Activated T-cell treated with anti-CD3 and anti-CD28 coated beads, Interleukin-2, amount 50 U/mL, for 72 hours (primary cell): ENCODE measurements at places on chromosomes 5 and 9.

DNA sequence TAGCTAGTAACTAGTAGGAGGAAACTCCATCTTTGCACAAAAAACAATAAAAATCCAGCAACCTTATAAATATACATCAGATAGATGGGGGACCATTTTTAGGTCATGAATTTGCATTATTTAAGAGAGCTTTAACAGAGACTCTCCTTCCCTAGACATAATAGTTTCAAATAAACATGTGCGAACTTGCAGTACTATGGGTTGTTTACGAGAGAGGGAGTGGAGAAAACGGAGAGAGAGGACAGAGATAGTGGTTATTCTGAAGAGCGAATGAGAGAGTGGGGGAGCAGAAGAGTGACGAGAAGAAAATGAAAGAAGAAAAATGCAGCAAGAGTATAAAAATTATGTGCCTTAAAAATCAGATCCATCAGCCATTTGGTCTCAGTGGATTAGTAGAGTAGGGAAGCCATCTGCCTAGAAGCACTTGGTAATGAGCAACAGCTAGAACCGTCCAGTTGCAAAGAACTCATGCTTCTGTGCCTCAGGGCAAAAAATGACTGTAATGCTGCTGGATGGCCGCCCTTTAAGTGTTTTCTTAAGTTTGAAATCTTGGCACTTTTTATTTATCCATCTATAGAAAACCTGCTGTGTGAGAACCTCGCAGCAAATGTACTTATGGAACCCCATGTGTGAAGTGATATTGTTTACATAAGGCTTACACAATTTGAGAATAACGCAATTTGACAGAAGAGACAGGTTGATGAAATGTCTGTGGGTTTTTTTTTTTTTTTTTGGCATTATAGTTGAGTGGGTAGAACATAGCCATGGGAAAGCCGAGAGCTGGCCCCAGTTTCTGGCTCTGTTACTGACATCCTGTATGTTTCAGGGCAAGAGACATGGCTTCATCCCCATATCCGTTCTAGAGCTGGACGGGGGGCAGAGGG lies 95.6 kb upstream of the ZNF608 start:
- no peak for DNase-seq

GRCh38 chr5:143143973-143144372 lies 259.5 kb downstream of the NR3C1 start:
- no peak for DNase-seq

DNA sequence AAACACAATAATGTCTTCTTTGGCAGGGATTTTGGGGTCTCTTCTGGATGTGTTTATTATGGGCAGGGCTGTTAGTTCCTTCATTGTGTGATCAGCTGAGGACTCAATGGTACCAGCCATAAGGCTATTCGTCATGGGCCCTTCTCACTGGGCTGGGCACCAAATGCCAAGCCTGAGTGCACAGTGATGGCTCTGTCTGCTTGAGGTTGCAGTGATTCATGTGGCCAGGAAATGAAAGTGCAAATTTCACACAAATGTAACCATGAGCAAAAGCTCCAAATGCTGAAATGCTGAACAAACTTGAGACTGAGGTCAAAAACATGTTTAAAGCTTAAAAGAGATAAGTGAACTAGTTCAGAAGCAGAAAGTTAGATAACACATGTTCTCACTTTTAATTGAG lies 191.0 kb downstream of the TARS1 start:
- DNase-seq = no peak

GRCh38 chr5:1168796-1169195 lies 32.6 kb upstream of the SLC6A19 start:
- DNase-seq = no peak

- no peak for DNase-seq
These were observed 96.8 kb downstream of the RAPGEF6 start for GRCh38 chr5:131538177-131538593.

DNA sequence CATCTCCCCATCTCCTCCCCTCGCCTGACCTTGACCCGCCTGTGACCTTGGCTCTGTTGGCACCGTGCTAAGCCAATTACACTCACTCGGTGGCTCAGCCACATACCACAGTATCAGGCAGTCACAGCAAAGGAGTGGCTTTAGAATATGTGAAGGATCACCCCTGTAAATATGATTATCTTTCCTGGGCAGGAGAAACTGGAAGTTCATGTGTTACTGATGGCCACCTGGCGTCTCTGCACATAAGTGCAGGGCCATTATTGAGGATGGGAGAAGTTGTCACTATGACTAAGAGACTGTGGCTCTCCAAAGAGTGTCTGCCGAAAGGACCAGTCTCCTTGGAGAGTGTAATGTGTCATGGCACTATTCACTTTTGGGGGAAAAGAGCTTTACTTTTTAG lies 116.9 kb upstream of the S1PR3 start:
- no peak for DNase-seq

DNA sequence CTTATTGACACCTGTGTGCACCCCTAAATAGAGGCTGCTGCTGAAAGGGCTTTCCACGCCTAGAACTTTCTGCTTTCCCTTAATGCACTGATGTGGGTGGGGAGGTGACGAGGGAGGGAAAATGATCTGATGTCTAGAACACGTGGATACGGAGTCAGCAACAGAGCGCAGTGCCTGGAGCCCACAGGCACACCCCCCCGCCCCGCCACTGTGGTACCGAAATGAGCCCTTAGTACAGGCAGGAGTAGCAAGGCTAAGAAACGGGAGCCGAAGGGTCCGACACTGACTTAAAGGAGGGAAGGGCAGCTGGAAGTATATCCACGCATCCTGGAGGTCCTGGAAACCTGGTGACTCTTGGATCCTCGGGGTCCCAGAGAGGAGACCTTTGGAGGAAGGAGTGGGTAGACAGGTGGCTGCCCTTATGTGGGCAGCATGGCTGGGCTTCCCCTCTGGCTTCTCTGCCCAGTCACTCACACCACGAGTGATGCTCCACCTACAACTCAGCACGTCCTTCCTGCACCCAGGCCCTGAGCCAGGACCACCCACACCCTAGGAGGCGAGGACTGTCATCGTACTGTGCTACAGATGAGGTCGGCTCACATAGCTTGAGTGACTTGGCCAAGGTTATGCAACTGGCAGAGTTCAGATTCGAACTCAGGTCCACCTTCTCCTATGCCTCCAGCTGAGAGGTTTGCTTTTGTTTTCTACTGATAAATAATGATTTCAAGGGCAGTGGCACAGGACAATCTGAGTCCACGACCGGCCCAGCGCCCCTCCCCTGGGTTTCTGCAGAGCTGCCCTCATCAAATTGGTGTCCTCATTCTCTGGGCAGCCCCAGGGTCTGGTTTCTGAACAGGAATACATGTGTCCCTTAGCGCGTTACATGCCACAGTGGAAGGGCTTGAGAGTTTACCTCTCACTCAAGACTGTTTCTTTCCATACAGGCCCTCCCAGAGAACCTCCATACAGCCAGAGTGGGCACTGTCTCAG lies 4.7 kb upstream of the VAV2 start:
- no peak for DNase-seq

DNA sequence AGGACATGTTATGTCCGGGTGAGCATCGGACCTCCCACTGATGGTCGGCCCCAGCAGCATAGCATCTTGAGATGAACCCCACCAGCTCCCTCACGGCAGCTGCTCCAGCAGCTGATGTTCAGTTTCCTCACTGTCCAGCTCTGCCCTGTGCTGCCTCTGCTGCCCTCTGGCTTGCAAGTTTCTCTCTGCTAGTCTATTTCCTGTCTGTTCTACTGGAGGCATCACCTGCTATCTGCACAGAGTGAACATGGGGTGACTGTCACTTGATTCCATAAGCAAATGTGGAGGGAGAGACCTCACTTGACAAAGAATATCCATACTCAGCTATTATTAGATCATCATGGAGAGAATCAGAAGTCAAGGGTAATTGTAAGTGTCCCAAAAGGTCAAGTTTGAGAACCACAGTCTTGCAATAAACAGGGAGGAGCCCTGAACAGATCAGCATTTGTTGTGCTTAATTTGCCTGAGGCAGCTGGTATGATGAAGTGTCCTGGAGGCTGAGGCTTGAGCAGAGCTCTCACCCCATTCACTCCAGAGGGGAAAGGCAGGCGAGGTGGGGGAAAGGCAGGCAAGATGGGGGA lies 702.8 kb downstream of the SEMA5A start:
- no peak for DNase-seq

- no peak for DNase-seq
These were observed 86.1 kb downstream of the DEPDC1B start for GRCh38 chr5:60613826-60614225.

DNA sequence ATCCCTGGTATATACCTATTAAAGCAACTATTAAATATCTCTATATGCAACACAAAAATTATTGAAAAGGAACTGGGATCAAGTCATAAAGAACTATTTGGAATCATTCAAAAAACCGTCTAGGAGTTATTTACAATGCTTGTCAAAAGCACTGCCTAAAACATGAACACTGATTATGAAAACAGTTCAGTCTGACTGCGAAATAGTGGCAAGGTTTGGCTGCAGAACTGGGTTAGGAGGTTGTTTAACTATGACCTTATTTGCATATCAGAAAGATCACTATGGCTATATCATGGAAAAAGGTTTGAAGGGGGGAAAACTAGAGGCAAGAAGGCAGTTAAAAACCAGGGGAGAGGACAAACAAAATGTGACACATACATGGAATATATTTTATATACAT lies 12.0 kb downstream of the FBXW2 start:
- no peak for DNase-seq

GRCh38 chr5:133250527-133250926 lies 198.7 kb downstream of the HSPA4 start:
- DNase-seq = no peak

DNA sequence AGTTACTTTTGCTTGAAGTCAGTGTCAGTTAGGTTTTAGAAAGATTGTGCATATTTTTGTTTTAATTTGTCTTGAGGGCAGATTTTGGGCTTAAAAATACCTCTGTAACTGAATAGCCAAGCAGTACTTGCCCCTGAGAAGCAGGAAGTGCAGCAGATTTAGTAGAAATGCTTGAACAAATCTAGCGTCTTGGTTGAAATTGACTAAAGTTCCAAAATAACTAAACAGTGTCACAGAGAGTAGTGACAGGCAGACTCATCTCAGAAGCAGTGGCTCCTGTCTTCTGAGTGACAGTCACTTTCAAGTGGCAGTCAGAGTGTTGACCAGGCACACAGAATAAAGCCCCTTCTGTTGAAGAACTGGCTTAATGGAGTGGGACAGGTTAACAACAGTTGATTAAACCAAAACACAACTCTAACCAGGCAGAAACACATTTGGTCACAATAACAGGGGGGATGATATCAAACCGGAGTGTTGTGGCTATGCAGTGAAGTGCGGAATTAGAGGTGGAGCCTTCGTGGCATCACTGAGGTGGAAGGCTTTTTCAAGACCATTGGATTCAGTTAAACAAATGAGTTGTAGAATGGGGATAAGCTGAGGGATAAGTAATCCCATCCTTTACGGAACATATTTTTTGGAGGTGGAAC lies 29.1 kb downstream of the TRIO start:
- DNase-seq = no peak

GRCh38 chr5:127353796-127354195 lies 63.2 kb downstream of the MEGF10 start:
- no peak for DNase-seq

DNA sequence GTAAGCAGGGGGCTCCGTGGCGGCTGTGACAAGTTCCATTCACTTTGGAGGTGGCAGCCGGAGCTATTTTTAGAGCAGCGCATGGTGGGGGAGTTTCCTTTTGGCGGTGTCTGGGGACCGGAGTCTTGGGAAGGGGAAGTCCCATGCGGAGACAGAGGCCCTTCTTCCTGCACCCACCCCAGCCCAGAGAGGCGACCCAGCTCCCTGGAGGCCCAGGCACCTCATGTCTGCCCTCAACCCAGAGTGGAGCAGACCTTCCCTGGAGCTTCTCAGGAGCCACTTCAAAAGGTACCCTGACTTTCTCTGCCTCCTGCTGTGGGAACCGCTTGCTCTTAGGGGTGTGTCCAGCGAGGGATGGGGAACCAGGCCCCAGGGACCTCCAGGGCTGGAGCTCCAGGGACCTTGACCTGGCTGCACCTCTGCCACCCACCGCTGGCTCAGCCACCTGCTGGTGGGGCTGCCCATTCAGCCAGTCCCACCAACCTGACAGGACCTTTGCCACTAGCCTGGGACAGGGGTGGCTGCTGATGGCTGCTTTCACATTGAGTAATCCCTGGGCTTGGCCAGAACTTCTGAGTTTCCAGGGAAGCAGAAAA lies 34.1 kb downstream of the NEK6 start:
- DNase-seq = peak; percentile 45

DNA sequence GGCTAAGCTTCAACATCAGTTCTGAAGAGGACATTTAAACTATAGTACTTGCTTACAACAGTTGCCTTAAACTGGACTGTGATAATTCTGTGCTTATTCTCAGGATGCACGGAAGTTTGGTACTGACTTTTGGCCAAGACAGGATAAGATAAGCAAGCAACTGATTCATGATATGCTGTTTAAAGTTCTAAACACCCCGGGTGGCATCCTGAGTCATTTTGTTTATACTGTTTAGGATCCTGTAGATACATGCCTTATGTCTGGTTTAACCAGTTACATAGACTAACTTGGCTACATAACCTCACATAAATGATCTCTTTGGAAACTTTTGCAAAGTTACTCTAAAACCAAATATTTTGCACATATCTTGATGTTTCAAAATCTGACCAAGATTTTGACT lies 95.9 kb downstream of the CDH9 start:
- DNase-seq = no peak

DNA sequence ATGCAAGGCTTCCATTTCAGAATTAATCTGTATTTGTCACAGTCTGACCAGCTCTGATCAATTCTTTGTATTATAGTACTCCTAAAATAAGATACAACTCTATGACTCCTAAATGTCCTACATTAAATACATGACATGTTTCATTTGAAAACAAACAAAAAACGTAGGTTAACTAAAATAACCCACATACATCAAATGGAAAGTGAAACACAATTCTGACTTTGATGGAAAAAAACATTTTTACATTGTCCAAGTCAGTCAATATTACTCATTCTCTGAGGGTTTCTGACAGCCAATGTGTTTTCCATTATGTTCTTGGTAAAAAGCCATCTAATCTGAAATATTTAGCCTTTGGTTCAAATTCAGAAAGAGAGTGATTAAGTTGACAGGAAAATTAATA lies 8.7 kb downstream of the HMGCS1 start:
- no peak for DNase-seq

- no peak for DNase-seq
These were observed 15.4 kb upstream of the ARL15 start for GRCh38 chr5:54325610-54326311.

DNA sequence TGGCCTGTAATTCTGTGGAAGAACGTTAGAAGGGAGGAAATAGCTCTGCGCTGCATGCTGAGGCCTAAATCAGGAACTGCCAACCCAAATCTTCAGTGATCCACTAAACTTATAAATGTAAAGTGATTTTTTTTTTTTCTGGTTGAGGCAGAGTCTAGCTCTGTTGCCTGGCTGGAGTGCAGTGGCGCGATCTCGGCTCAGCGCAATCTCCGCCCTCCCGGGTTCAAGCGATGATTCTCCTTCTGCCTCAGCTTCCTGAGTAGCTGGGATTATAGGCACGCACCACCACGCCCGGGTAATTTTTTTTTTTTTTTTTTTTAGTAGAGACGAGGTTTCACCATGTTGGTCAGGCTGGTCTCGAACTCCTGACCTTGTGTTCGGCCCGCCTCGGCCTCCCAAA lies 717.4 kb upstream of the FAM174A start:
- DNase-seq = no peak

- no peak for DNase-seq
These were observed 36.1 kb upstream of the COL5A1 start for GRCh38 chr9:134605351-134605965.
